ENCODE measurements at places on chromosomes 3 and 15.

- no peaks in the 10 kb centered on the region for H3K27me3 ChIP-seq
- H3K4me3 ChIP-seq = no peak overlapping the region
- H3K36me3 ChIP-seq = no peaks in the 10 kb centered on the region
- peaks cover 3% of the 10 kb centered on the region for H3K4me1 ChIP-seq
These were observed 29.6 kb downstream of the UMPS start for GRCh38 chr3:124759666-124760401.

- peak overlapping the region; percentile 97 for H3K4me3 ChIP-seq
- no peaks in the 10 kb centered on the region for H3K27me3 ChIP-seq
- peaks cover 22% of the 10 kb centered on the region for H3K36me3 ChIP-seq
- peak; percentile 33 for DNase-seq
- peaks cover 14% of the 10 kb centered on the region for H3K4me1 ChIP-seq
- peak overlapping the region; percentile 99 for H3K27ac ChIP-seq
These were observed 778 bp upstream of the AP4E1 start for GRCh38 chr15:50907601-50908208.

GRCh38 chr15:28140062-28140461 is 40.9 kb upstream of the OCA2 start:
- DNase-seq = no peak
- H3K4me1 ChIP-seq = peaks cover 21% of the 10 kb centered on the region
- no peak overlapping the region for H3K27ac ChIP-seq
- no peak overlapping the region for H3K4me3 ChIP-seq

GRCh38 chr3:158625881-158626280 is 18.4 kb upstream of the GFM1 start:
- H3K36me3 ChIP-seq = no peaks in the 10 kb centered on the region
- H3K4me3 ChIP-seq = no peak overlapping the region
- peaks cover 4% of the 10 kb centered on the region for H3K27me3 ChIP-seq
- H3K4me1 ChIP-seq = no peaks in the 10 kb centered on the region
